ENCODE measurements at places on chromosomes 2 and 18.

DNA sequence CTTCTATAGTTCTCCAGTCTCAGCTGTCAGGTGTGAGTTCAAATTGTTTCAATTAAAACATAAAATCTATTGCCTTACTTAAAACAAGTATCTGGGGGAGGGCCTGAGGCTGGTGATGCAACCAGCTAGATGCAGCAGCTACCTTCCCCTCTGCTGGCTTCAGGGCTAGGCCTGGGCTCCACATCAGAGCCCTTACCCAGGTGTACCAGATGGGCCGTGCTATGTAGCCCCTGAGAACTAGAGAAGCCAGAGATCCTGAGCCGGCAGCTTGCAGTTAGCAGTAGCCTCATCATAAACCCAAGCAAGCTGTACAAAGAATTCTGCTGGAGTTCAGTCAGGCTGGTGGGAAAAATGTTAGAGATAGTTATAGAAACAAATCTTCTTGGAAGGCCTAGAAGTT is 97.7 kb upstream of the ACAA2 start:
- no peak for DNase-seq

DNA sequence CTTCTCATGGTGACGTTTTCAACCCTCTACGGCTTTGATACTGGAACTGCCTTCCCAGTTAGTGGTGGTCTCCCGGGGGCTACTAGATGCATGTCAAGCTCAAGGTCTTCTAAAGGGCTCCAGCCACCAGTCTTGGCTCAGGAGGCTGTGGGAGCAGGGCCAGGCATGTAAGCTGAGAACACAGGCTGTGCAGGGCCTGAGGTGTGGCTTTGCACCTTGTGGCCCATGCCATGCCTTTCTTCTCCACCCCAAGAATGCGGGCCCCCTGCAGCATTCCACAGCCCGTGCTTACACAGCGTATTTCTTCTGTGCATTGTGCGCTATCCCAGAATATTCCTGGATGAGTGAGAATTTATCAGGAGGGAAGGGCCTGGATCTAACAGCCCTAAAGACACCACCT is 144.9 kb downstream of the SEPTIN10 start:
- DNase-seq: no peak

- no peak for DNase-seq
Observed at GRCh38 chr2:96100893-96101304, 15.5 kb downstream of the ADRA2B start.

DNA sequence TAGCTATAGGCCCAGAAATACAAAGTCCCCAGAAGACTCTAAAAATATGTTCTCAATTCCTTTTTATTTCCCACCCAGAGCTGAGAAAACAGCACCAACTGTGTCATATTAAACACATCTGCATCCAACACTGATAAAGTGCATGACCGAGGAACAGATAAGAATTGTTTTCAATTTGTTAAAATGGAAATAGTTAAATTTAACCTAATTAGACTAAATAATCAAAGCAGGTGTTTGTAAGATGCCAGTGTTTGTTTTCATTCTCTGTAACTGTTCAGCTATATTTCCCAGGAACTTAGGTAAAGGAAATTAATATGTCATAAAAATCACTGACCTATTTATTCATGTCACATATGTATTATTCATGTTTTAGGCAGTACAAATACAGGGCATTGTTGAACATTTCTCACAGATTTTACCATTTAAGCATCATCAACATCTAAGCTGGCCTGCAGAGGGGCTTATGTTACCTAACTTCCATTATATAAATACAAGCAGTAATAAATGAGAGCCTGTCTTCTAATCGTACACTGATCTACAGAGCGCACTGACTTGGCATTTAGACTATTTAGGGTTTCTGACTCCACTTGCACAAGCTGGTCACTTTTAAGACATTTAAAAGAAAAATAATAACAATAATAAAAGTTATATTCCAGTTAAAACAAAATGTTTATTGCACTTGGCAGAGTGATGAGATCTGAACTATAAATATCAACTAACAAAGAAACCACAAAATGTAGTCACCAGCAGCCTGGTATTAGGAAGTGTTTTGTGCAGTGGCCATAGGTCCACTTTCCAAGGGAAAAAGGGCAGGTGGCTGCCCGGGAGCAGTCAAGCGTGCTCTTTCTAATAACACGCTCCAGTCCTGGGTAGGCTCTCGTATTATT is 86.6 kb upstream of the ZFP36L2 start:
- peak; percentile 68 for DNase-seq

- DNase-seq: no peak
Observed at GRCh38 chr18:45227001-45227742, 388.1 kb upstream of the SLC14A2 start.

Data from ELR (cell line).